ENCODE measurements at places on chromosomes 4 and X. TPM values are rescaled to one million over a fixed set of nuclear protein-coding genes. Genes with fewer than 3 reads are reported as not detected.
A peak's percentile ranks its signal among the peaks of the same experiment; 100 is the strongest.

Gene CCDC158
- total RNA-seq: not detected

DNA sequence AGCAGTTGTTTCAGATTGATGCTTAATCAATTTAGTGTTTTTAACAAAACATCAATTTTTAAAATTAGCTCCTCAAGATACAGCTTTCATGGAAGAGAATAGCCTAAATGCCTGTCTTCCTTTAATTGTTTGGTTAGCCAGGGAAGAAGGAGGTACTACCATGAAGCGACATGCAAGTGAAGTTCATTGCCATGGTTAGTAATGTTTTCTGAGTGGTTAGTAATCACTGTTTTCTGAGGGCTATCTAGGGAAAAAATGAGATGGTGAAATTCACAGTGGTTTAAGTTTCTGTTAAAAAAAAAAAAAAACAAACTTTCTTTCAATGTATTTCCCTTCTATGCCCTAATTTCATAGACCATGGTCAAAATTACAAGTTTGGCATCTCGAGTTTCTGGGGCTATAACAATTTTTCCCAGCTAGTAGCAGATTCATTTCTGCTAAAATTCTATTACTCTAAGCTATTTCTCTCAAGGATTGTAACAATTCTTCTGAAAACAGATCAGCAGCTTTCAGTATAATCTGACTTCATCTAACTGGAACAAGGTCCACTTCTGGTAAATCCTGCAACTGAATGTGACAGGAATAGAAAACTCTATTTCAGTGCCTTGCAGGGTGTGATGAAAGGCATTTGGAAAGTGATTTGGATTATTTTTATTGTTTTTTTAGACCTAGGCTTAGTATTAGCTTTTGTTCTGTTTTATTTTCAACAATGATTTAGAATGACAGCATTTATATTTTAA, 157.0 kb downstream of the PCDH18 start:
- no peaks in the 10 kb centered on the region for H3K36me3 ChIP-seq
- no peak overlapping the region for H3K27ac ChIP-seq
- no peak for DNase-seq
- peaks cover 1% of the 10 kb centered on the region for H3K27me3 ChIP-seq
- H3K4me1 ChIP-seq: peaks cover 29% of the 10 kb centered on the region
- no peak overlapping the region for H3K4me3 ChIP-seq

GRCh38 chrX:67780694-67781109, 236.9 kb downstream of the AR start:
- H3K4me1 ChIP-seq: peaks cover 28% of the 10 kb centered on the region
- no peaks in the 10 kb centered on the region for H3K36me3 ChIP-seq
- H3K4me3 ChIP-seq: peak overlapping the region; percentile 75
- peak; percentile 97 for DNase-seq
- peak overlapping the region; percentile 98 for H3K27ac ChIP-seq
- no peaks in the 10 kb centered on the region for H3K27me3 ChIP-seq

Gene PCYT1B
- not detected for total RNA-seq

Gene SLC10A6
- 0.21 TPM for total RNA-seq

- H3K27me3 ChIP-seq: no peaks in the 10 kb centered on the region
- H3K4me3 ChIP-seq: no peak overlapping the region
- H3K36me3 ChIP-seq: no peaks in the 10 kb centered on the region
- H3K27ac ChIP-seq: no peak overlapping the region
Observed at GRCh38 chrX:132365490-132365889, 123.3 kb downstream of the MBNL3 start.

DNA sequence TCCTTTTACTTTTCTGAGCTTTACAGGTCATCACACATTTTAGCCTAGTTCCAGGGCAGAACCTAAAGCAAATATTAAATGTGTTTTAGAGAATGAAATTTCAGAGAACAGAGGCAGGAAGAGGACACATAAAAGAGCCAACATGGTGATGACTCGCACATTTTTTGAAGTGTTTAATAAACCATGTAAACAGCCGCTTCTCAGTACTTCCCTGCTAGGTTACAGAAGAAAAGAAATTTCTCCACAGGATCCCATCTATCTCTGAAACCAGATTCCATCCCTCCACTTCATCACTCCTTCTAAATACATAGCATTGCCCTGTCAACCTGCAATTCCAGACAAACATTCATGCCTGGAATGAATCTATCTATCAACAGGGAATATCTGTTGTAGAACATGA, 949.5 kb upstream of the PCDH7 start:
- no peak for DNase-seq
- H3K4me3 ChIP-seq: no peak overlapping the region
- 0 out of 2 replicates have a peak, but pooled peaks cover 4% of the 10 kb centered on the region for H3K36me3 ChIP-seq

DNA sequence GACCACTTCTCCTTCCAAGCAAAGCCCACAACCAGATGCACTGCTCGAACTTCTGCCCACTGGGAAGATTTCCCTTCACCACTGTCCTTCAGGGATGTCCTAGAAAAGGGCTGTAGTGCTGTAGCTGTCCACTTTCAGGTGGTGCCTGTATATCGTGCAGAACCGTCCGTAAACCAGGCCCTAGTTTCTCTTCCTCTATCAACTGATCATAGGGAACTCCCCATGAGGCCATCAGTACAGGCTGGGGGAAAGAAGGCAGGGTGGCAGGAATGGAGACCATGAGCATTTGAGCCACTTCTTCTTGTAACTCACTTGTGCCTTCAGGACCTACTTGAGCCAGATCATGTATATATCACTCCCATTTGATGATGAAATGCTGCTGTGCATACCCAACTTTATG, 57.3 kb upstream of the FAM9B start:
- no peaks in the 10 kb centered on the region for H3K4me1 ChIP-seq
- no peak for DNase-seq
- no peaks in the 10 kb centered on the region for H3K27me3 ChIP-seq
- no peak overlapping the region for H3K4me3 ChIP-seq

GRCh38 chrX:112786076-112786475, 54.6 kb downstream of the AMOT start:
- DNase-seq: no peak
- no peak overlapping the region for H3K27ac ChIP-seq
- H3K36me3 ChIP-seq: no peaks in the 10 kb centered on the region
- H3K4me3 ChIP-seq: no peak overlapping the region

Data from HFFc6 (cell line).